ENCODE measurements at places on chromosomes 6 and 20. TPM values are rescaled to one million over a fixed set of nuclear protein-coding genes. Genes with fewer than 3 reads are reported as not detected.

GRCh38 chr6:136012943-136013342 is 161.4 kb downstream of the PDE7B start:
- DNase-seq: no peak

DNA sequence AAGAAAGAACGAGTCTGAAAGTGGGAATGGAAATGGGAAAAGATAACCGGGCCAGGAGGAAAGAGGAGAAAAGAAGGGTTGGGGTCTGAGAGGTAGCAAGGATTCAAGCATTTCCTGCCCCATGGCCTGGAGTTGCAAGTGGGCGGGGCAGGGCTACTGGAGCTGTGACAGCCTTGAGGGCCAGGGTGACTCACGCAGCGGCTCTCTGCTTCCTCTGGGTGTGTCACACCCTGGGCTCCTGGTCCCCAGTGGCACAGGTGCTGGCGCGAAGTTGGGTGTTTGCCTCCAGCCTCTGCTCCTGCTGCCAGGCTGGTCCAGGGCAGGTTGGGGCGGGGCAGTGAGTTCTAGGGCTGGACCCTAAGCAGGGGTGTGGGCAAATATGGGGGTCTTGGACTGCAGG is 3.3 kb upstream of the ULBP3 start:
- DNase-seq: peak; percentile 72

DNA sequence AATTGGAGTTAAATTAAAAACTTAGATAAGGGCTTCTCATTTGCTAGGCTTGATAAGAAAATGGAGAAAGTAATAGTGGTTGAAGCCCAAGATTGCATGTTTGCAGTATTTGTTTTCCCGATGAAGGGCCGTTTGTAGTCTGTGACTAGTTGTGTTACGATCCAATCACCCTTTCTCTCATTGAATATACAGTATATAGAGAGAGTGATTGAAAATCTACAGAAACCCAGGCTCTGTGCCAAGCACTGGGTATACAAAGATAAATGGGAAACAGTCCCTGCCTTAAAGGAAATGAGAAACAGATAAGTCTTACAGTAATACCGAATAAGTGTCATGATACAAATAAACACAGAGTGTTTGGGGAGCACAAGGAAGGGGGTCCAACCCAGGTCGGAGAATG is 55.2 kb upstream of the CDKAL1 start:
- DNase-seq: no peak

Gene TDP2
- 37.4 TPM for total RNA-seq

- no peak for DNase-seq
Measured at GRCh38 chr20:61193164-61193563, 58.9 kb upstream of the CDH4 start.

DNA sequence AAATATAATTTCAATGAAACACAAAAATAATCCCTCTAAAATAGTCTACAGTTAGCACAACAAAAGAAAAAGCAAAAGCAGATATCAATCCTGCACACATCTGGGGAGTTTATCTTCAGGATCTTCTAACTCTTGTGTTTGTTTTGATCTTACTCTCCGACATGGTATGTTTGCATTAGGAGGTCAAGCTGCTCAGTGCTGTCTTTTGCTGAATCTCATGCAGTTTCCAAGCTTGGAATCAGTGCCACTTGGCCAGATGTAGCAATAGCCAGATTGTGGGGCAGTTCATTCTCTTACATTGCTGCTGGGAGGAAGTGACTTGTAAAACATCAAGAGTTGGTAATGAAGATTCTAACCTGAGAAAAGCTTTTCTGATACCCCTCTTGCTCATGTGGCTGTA is 29.5 kb downstream of the RIOK1 start:
- DNase-seq: no peak

Gene ADGRB3
- not detected for total RNA-seq

DNA sequence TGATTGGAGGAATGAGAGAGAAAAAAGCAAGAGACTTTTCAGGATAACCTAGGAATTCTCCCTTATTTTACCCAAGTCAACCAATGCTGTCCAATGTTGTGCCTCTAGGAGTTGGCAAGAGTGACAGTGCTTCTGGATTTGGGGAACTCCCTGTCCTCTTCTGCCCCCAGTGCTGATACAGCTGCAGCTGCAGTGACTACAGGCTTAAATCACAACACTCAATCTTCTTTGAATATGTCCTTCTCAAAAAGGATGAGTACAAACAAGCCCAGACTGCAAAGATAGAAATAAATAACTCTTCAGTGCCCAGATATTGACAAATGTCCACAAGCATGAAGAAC is 141.0 kb upstream of the COL21A1 start:
- no peak for DNase-seq

Gene NTSR1
- not detected for total RNA-seq

DNA sequence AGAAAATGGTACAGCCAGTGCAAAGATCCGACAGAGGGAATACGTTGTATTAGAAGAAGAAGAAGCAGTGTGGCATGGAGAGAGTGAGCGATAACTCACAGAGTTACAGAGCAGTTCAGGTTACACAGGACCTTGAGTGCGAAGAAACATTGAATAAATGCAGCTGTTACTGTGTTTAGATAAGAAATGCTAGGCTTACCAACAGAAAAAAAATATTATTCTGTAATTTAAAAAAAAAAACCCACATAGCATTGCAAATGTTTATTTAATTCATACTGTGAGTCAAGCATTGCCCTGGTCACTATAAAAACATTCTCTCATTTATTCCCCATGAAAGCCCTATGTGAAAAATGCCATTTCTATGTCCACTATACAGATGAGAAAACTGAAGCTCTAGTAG is 373.4 kb upstream of the EPHA7 start:
- DNase-seq: no peak

GRCh38 chr6:25749837-25750236 is 4.7 kb upstream of the SLC17A4 start:
- DNase-seq: no peak

- DNase-seq: no peak
Measured at GRCh38 chr6:4413073-4413472, 277.7 kb upstream of the ECI2 start.

GRCh38 chr20:19812056-19812455 is 54.0 kb downstream of the RIN2 start:
- DNase-seq: no peak

DNA sequence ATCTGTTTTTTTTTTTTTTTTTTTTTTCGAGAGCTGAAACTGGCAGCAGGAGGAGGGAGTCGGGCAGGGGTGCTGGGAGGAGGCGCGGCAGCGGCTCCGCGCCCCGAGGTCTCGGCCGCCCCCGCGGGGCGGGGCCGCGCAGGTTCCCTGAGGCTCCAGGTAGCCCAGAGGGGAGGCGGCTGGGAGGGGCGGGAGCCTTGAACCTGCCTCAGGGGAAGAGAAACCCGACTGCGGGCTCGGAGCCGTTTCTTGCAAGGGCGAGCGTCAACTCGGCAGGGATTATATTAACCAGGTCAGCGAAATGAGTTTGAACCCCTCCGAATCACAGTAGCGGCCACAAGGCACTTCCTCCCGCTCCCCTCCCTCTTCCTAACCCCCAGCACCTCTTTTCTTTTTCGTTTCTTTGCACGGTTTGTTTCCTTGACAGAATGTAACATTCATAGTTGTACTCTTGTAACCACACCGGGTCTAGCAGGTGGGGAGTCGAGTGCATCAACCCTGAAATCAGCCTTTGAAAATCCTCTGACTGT is 2.0 kb downstream of the MYB start:
- peak; percentile 91 for DNase-seq

Gene IYD
- not detected for total RNA-seq

Gene TREML1
- total RNA-seq: not detected

Gene ZBTB9
- total RNA-seq: 8.7 TPM

All from activated CD8-positive, alpha-beta T cell treated with anti-CD3 and anti-CD28 coated beads for 36 hours (primary cell).